ENCODE measurements at places on chromosomes 1 and 21.

DNA sequence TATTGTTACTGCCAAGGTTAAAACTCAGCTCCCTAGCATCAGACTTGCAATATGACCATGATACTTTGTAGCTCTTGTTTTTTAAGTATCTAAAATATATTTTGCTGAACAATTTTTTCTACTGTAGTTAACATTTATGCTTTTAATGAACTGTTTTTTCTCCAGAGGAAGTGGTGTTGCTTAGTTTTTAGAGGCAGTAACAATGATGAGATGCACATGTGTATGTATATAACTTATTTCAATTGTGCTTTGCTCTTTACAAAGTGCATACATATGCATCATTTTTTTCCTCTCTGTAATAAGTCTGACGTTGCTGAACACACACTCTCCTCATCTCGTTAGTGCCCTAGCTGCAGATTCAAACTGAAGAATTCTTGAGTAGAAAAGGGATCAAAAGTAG, 418.8 kb downstream of the ZP4 start:
- no peak for DNase-seq

DNA sequence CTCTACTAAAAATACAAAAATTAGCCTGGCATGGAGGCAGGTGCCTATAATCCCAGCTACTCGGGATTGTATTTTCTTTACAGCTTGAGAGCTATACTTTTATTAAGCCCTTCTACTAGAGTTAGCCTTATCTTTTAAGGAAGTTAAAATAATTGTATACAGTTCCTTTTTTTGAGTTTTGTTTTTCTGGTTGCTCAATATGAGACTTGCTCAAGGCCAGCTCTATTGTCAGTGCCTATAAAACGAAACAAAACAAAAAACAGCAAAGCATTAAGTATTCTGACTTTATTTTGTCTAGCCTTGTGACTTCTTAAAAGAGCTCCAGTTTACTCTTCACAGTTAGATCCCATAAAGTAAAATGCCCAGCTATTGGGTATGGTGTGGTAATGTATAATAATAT, 17.2 kb downstream of the PKN2 start:
- no peak for DNase-seq

- DNase-seq, result no peak
These were observed 763.6 kb downstream of the ADGRL2 start for GRCh38 chr1:82564333-82564732.

- DNase-seq, result no peak
These were observed 56.8 kb upstream of the IRF2BP2 start for GRCh38 chr1:234666761-234667160.

GRCh38 chr1:29332204-29332603, 95.9 kb downstream of the PTPRU start:
- no peak for DNase-seq

DNA sequence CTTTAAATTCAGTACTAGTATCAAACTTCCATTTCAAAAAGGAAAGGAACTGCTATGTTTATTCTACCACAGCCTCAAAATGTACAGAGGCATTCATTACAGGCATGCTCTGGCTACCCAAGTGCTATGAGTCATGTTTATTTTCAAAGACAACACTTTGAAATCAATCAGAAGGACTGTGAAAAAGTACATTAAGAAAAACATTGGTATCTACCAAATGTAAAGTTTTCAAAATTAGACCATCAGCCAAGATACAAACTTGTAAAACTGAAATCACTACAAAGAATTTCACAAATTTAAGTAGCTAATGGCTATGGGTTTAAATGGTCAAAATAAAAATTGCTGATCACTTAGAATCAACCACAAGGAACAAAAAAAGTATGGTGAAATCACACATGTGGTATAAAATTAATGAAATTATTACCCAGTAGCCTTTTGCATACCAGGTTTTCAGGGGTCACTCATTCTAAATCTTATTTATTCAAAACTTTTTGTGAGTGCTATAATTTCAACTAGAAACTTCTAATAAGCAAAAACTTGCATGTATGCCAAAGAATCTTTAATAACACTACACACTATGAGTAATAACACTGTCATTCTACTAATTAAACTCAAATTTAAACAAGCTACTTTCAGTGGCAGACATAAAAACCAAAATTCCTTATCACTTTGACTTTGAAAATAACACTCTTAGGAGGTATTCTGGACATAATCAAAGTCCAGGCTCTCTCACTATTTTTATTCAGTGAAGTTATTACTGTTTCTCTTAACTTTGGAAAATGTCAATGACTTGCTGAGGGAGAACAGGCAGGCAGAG, 49.2 kb downstream of the ENAH start:
- no peak for DNase-seq

DNA sequence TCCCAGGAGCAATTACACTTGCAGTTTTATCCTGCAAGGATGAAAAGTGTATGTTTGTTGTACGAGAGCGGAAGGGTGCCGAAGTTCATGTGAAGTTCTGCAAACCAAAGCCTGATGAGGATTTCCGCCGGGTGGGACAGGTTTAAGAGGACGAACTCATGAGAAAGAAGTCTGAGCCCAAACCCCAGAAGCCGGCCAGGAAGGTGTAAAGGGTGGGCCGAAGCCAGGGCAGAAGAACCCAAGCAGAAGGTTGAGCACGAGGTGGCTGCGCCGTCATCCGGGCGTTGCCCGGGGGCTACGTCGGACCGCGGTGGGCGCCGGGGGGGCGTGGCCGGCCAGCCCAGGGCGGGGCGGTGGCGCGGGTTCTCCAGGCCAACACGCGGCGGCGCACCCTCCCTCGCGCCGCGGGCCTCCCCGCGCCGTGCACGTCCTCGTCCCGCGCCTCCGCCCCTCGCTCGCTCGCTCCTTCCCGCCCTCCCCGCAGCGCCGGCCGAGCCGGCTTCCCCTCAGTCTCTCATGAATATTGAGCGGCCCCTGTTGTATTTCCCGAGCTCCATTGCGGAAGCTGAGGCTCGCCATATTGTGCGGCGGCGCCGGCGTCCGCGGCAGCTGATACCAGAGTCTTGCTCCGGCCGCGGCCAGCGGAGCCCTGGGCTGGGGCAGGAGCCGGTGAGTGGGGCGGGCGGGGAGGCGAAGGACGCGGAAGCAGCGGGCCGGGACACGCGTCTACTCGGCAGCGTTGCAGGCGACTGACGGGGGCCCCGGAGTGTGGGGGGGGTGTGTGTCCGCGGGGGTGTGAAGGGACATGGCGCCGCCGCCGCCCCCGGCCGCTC, at the start of gene RNF2:
Gene RNF2, plus strand, starts transcription at position 578 of the 833 bp plus-strand sequence. CDS start 41,996 bp downstream, outside the sequence.
- peak; percentile 78 for DNase-seq

GRCh38 chr1:110412576-110412975, 5.1 kb upstream of the LAMTOR5 start:
- peak; percentile 68 for DNase-seq

GRCh38 chr1:171313835-171314320, at the start of gene FMO4:
Gene FMO4, plus strand, starts transcription at chr1:171314183. Its CDS starts 5,643 bp downstream, at chr1:171319826.
- DNase-seq, result peak; percentile 87

DNA sequence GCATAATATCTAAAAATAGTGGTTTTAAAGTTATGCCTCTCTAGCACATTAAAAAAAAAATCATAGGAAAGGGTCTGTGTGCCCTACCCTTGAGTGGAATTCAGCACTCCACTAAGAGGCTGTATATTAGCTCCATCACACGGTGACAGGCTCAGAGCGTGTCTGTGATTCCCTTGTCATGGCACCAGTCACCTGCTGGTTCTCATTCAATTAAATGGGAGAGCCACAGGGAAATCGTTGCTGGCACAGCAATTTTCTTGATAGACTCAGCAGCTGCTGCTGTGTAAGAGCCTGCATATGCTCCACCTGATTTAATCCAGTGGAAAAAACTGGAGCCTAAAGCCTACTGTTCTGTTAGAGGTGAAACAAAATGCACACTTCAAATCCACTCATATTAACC, 9.5 kb downstream of the ATP6V1G3 start:
- DNase-seq, result no peak

GRCh38 chr1:224298346-224299330, 31.3 kb downstream of the NVL start:
- DNase-seq, result no peak

- DNase-seq, result no peak
These were observed 60.1 kb upstream of the DUSP10 start for GRCh38 chr1:221801773-221802516.

DNA sequence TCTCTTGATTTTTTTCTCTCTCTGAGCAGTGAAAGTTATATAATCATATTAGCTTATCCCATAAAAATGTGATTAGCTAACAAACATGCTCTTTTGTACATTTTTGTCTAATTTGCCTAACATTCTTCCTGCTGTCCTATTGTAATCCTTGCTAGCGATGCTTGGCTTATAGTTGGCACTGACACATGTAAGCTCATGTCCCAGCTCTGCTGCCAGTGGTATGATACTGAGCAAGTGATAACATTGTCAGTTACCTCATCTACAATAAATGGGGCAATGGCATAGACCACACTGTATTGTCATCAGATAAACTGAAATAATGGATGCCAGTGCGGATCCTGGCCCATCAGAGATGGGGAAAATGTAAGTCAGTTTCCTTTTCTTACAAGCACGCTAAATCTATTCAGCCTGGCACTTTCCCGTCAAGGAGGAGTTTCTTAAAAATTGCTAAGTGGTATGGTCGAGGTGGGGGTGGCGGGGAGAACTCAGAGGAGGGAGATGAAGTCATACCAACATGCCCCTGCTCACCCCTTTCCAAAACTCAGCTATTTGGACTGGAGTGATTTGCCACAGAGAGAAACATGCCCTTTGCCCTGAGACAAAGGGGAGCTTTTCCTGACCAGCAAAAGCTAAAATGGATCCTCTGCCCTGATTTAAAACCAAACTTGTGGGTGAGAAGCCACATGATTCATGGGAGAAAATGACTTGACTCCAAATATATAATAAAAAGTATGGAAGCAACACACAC, 1.3 kb downstream of the FYB2 start:
- no peak for DNase-seq

DNA sequence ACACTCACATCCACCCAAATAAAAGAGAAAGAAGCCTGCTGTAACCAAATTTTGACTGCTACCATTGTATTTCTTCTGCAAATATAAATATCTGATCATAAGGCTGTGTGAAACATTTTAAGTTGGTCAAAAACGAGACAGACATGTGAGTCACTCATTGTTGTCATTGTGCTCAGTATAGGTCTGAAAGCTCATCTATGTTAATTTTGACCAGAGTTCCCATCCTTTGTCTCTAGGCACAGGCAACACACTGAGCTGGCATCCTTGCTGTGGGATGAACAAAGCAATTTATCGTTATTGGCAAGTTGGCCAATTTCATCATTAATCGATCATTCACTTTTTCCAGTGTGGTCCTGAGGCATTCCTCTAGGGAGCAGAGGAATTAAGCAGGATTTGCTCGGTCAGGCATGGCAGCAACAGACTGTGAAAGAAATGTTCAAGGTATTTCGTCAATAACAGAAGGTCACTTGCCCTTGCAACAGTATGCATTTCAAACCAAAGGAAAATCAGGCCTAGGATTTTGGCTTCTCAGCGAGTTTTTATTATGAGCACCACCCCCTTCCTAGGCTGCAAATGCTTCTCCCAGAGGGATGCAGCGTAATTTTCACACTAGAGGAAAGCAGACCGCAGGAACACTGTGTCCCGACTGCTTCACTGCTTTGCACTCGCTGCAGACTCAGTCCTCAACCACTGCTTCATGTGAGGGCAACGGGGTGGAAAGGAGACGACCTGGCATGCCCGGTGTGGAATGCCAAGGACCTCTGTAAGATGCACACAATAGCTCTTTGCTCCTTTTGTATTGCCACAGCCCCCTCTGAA, 87.9 kb upstream of the SMYD2 start:
- no peak for DNase-seq

DNA sequence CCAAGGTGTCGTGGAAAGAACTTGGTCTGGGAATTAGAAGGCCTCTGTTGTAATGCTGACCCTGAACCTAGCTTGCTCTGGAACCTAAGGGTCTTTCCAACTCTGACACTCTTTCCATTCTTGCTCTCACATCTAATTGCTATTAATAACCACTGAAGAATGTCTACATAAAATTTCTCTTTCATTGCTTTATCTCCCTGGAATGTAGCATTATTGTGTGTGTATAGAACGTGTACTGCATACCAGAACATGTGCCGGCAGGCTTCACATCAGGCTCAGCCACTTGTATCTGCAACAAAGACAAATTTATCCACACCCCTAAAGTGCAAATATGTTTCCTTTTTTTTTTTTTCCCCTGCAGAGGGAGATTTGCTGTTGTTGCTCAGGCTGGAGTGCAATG, 13.9 kb upstream of the LAX1 start:
- DNase-seq, result no peak

GRCh38 chr1:232952514-232953499, 2.4 kb downstream of the NTPCR start:
- DNase-seq, result peak; percentile 36

GRCh38 chr1:41662765-41663437, 178.4 kb upstream of the EDN2 start:
- DNase-seq, result no peak

GRCh38 chr21:41610042-41610839, 102.3 kb upstream of the TMPRSS2 start:
- DNase-seq, result peak; percentile 32

DNA sequence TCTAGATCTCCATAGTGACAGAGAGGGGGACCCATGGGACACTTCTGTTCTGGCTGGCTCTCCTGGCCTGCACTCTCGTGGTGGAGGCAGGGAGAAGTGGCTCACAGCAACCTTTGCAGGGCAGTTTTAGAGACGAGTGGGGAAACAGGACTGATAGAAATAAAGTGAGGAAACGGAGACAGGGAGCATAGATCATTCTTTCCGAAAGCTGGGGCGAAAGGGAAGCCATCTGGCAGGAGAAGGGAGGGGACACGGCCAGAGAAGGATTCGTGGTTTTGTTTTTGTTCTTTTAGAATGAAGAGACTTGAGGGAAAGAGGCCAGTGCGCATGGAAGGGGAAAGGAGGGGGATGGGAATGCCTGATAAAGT, 3.5 kb downstream of the TIE1 start:
- DNase-seq, result no peak

- DNase-seq, result peak; percentile 30
These were observed 7.9 kb upstream of the PIK3CD start for GRCh38 chr1:9643351-9644256.

GRCh38 chr1:3673381-3674099, 21.2 kb downstream of the TP73 start:
- no peak for DNase-seq

Data from stimulated activated CD4-positive, alpha-beta T cell treated with anti-CD3 and anti-CD28 coated beads, Interleukin-4, amount 100 ng/mL, for 24 hours (primary cell).